ENCODE measurements at places on chromosomes 7 and 10.
A peak's percentile ranks its signal among the peaks of the same experiment; 100 is the strongest.

- no peak for DNase-seq
These were observed 138.6 kb downstream of the NRF1 start for GRCh38 chr7:129750091-129750490.

GRCh38 chr7:159122276-159122675 is 22.4 kb downstream of the VIPR2 start:
- DNase-seq, result no peak

DNA sequence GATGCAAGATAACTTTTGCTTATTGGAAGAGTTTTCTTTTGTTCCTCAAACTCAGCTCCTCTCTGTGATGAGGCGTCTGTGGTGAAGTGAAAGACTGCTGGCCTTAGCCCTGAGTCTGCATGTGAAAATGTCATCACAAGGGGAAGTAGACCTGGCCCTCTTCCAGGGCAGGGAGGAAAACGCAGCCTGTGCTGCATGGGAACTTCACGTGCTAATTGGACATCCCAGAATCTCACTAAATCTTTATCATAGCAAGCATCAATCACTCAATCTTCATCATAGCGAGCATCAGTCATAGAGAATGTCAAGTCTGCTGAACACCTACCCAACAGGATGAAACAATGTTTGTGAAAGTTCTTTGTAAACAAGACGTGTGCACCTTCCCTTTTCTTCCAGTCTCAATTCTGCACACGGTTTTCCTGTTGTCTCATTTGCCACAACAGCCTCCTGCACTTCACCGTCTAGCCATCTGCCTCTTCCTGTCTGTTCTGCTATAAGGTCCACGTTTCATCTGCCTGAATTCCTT is 314.6 kb downstream of the FRMD4A start:
- peak; percentile 19 for DNase-seq

DNA sequence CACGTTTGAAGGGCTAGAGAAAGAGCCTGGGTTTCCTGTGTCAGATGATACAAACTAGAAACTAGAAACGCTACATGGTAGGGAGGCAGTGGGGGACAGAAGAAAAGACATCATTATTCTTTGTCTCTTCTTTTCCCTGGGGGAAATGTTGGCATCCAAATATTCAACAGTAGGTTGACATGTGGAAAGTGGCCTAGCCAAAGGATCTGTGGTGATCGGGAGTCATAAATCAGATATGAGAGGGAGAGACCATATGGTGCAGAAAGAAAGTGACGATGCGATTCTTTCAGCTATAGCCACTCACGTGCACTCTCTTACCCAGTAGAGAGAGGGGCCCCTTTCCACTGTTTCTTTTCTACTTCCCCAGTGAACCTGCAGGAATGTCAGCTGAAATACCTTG is 964.7 kb downstream of the LRMDA start:
- no peak for DNase-seq

DNA sequence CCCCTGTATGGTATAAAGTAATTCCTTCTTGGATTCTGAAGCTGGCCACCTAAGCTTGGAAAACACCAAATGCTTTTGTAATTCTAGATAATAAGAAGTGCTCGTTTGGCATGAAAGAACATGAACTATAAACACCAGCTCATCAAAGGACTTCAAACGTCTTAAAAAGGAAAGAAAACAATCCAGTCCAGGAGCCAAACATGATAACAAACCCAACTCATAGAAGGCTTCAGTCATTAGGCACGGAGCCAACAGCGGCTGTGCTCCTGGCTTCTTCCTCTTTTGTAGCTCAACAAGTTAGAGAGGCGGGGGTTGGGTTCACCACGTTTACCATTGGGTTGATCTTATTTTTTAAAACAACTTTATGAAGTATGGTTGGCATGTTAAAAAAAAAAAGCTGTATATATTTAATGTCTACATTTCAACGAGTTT is 56.4 kb upstream of the ECHDC3 start:
- peak; percentile 61 for DNase-seq

GRCh38 chr7:134842062-134842461 is 62.6 kb downstream of the CALD1 start:
- no peak for DNase-seq

DNA sequence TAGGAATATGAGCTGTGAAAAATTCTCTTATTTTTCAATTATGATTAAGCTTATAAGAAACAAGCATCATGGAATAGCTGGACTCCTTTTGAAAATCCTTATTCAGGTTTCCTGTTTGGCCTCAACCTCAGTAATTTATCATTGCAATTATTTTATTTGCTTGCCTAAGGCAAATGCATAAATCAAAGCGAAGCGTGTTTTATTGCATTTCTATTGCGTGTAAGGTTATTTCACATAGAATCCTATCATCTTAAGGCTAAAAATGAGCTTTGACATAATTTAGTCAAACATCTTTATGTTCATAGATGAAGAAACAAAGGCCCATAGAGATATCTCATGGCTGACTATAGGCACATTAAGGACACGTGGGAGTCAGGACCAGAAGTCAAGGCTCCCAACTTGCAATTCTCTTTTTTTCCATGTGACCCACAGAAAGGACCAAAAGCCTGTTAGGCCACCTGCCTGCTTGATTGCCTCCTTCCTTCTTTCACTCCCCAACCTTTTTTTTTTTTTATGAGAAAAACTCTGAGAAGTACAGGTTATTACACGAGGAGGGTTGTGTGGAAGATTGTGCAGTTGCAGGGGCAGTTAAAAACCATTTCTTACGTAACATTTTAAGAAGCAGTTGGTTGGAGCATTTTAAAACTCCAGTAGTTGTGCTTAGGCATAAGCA is 261.0 kb downstream of the HDAC9 start:
- no peak for DNase-seq

GRCh38 chr7:16883918-16884317 is 2.1 kb upstream of the AGR3 start:
- no peak for DNase-seq

DNA sequence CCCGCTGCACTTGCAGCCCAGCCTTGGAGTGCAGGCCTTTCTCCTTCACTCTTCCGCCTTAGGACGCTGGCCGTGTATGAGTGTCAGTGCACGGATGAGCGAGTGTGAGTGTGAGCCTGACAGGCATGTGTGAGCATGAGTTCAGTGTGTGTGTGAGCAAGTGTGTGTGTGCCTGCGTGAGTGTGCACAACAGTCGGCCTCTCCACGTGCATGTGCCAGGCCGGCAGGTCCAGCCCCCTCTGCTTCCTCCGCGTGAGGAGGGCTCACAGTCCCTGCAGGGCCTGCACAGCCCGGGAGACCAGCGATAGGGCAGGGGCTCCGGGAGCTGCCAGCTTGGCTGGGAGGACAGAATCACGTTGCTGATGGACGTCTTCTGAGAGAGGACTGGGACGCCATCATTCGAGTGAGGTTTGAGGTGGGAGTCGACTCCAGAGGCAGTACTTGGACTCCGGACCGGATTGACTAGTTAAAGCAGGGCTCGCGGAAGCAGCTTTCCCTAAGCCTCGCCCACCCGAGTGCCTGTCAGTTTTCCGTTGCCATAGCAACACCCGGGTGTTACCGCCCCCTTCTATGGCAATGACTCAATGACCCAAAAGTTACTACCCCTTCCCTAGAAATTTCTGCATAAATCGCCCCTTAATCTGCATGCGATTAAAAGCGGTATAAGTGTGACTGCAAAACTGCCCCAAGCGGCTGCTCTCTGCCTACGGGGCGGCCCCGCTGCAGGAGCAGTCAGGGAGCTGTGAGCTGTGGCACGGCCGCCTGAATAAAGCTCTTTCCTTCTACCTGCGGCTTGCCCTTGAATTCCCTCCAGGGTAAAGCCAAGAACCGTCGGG is 19.6 kb upstream of the CFAP46 start:
- peak; percentile 93 for DNase-seq

DNA sequence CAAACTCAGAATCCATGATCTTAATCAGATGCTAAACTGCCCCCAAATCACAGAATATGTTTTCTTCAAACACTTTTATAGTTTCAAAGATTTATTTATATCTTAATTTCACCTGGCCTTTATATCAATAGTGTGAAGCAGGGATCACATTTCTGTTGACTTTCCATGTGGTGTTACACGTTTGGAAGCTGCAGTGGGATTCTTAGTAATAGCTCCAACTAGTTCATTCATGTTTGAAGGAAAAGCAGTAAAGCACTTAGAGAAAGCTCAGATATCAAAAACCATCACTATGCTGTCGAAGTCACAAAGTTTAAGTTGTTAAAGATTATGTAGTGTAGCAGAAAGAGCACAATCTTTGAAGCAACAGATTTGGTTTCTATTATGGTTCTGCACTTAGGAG is 16.8 kb downstream of the ENO4 start:
- DNase-seq, result no peak

- no peak for DNase-seq
These were observed 25.9 kb downstream of the TNRC18 start for GRCh38 chr7:5397736-5398135.

DNA sequence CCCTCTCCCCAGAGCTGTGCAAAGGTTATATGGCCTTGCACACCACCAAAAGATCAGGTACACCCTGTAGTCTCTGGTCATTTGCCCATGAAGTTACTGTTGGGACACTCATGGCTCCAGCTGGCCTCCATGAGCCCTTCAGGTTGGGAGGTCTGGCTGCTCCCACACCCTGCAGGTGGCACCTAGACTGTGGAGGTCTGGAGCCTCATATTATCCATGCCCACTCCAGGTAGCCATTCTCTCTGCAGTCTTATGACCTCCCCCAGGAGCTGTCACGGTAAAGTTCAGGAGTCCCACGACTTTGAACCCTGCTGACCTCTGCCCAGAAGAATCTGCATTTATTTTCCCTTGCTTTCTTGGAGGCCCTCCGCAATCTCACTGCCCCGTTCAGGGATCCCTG is 39.2 kb upstream of the GAD2 start:
- DNase-seq, result no peak

DNA sequence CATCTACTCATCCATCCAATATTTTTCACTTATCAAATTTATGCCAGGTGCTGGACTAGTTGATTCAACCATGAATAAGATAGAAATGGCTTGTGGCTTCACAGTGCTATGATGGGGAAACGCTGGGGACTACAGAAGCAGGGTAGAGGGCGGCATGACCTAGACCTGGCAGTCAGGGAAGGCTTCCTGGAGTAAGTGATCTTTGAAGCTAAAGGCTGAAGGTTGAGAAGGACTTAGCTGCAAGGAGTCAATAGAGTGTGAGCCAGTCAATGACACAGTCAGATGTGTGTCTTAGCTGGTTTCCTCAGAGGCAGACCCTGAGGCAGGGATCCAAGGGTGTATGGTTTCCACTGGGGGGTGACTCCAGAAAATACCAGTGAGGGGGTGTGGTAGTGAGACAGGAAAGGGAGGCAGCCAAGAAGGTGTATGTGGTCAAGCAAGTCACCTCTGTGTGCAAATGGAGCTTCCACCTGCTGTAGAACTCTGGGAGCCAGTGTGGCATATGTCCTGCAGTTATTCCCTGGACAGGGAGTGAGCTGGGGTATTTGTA is 10.3 kb downstream of the PRF1 start:
- DNase-seq, result no peak

- DNase-seq, result no peak
These were observed 1307.6 kb downstream of the XPNPEP1 start for GRCh38 chr10:108615576-108616320.

DNA sequence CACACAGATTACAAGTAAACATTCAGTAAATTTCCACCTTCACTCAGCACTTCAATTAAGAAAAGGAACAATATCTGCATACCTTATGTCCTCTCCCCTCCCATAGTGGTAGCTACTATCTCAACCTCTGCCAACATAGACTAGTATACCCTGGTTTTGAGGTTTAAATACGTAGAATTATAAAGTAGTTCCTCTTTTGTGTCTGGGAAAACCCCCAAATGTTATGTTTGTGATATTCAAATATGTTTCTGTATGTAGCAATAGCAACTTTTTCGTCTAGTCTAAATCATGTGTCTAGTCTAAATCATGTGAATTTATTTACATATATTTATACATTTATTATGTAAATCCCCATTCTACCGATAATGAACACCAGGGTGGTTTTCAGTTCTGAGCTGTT is 13.2 kb upstream of the CAMK2B start:
- no peak for DNase-seq

DNA sequence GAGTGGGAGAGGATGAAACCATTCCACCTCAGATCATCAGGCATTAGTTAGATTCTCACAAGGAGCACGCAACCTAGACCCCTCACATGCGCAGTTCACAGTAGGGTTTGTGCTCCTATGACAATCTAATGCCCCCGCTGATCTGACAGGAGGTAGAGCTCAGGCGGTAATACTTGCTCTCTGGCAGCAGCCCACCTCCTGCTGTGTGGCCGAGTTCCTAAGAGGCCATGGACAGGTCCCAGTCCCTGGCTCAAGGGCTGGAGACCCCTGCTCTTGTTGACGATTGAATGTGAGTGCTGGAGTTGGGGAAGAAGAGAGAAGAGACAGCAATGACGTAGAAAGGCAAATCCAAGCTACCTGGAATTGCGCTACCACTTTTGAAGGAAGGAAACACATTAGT is 267.2 kb downstream of the TFEC start:
- no peak for DNase-seq

- DNase-seq, result no peak
These were observed 63.5 kb downstream of the PAX2 start for GRCh38 chr10:100808876-100809275.

- no peak for DNase-seq
These were observed 138.2 kb downstream of the C10orf105 start for GRCh38 chr10:71581376-71581775.

DNA sequence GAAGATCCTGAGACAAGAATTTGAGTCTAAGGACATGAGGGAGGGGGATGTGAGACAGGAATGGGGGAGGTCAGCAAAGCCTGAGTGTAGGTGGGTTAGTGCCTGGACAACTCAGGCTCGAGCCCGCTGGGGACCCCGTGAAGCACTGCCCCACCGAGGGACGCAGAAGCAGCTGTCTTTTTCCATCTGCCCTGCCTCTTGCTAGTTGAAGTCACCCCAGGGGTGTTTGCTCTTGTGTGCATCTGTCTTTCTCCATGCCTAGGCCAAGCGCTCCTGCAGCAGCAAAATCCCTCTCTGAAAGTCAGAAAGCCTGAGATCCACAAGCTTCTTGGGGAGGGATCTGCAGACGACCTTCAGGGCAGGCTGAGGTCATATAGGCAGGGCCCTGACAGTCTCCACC is 79.0 kb upstream of the CELF2 start:
- DNase-seq, result no peak

DNA sequence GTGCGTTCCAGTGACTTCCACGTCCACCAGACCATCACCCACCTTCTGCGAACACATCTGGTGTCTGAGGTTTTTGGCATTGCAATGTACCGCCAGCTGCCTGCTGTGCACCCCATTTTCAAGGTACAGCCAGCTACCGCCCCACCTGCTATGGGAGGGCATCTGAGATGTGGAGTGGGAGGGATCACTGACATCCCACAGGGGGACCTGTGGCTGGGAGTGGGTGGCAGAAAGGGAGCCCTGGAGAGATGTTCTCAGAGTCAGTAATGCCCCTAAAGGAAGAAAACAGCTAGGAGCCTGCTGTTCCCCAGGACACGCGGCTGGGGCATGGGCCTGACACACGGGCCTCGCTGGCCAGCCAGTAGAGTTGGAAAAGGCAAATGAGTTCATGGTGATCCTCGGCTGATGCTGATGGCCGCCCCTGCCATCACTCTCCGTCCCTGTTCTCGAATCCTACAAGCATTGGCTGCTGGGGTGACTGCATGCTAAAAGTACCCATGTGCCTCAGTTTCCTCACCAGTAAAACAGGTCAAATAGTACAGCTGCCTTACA is 66.6 kb downstream of the ALOX5 start:
- DNase-seq, result no peak

Data from activated naive CD4-positive, alpha-beta T cell treated with anti-CD3 and anti-CD28 coated beads for 36 hours (primary cell).